ENCODE measurements at places on chromosomes 6 and 20. TPM values are rescaled to one million over a fixed set of nuclear protein-coding genes. Genes with fewer than 3 reads are reported as not detected.

- H3K4me1 ChIP-seq: no peaks in the 10 kb centered on the region
- H3K36me3 ChIP-seq: no peaks in the 10 kb centered on the region
- H3K27ac ChIP-seq: no peak overlapping the region
- H3K27me3 ChIP-seq: peaks cover 34% of the 10 kb centered on the region
These were observed 40.0 kb upstream of the APCDD1L start for GRCh38 chr20:58555078-58555765.

DNA sequence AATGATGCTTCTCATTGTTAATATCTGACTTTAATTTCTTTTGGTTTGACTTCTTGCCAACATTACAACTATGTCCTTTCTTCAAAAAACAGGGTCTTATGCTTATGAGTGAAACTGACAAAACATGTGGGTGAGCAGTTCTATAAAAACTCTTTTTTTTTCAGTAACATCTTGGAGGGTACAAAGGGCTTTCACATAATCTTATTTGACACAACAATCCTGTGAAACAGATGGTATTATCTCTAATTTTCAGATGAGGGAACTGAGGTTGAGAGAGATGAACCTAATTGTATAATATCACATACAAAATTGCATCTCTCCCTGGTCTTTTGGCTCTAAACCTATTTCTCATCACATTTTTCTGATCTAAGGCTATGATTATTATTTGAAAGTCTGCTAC is 38.3 kb downstream of the MAPK14 start:
- peaks cover 8% of the 10 kb centered on the region for H3K36me3 ChIP-seq
- H3K27me3 ChIP-seq: no peaks in the 10 kb centered on the region
- peaks cover 29% of the 10 kb centered on the region for H3K4me1 ChIP-seq
- H3K27ac ChIP-seq: no peak overlapping the region

- H3K36me3 ChIP-seq: no peaks in the 10 kb centered on the region
- no peak for DNase-seq
- peaks cover 33% of the 10 kb centered on the region for H3K27me3 ChIP-seq
- H3K4me3 ChIP-seq: no peak overlapping the region
- no peak overlapping the region for H3K27ac ChIP-seq
These were observed 226.6 kb upstream of the MOCS1 start for GRCh38 chr6:40160826-40161225.

GRCh38 chr20:19025430-19026120 is 186.9 kb upstream of the SLC24A3 start:
- H3K4me1 ChIP-seq: no peaks in the 10 kb centered on the region
- no peak overlapping the region for H3K27ac ChIP-seq
- no peak overlapping the region for H3K4me3 ChIP-seq
- no peaks in the 10 kb centered on the region for H3K36me3 ChIP-seq

DNA sequence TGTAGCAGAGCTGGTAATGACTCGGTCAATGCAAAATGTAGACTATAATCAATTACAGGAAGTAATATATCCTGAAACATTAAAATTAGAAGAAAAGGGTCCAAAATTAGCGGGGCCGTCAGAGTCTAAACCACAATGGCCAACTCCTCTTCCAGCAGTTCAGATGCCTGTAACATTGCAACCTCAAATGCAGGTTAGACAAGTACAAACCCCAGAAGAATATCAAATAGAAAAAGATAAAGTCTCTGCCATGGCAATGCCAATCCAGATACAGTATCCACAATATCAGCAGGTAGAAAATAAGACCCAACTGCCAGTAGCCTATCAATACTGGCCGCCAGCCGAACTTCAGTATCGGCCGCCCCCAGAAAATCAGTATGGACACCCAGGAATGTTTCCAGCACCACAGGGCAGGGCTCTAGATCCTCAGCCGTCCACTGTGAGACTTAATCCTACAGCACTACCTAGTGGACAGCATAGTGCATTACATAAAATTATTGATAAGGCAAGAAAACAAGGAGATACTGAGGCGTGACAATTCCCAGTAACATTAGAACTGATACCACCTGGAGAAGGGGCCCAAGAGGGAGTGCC is 158.4 kb downstream of the GPX5 start:
- H3K4me3 ChIP-seq: no peak overlapping the region
- DNase-seq: peak; percentile 11
- no peaks in the 10 kb centered on the region for H3K36me3 ChIP-seq

GRCh38 chr20:23782366-23782983 is 31.7 kb upstream of the CST1 start:
- DNase-seq: no peak
- no peak overlapping the region for H3K4me3 ChIP-seq
- no peak overlapping the region for H3K27ac ChIP-seq
- no peaks in the 10 kb centered on the region for H3K4me1 ChIP-seq
- peaks cover 7% of the 10 kb centered on the region for H3K27me3 ChIP-seq

GRCh38 chr6:10146715-10147451 is 268.0 kb downstream of the TFAP2A start:
- H3K27me3 ChIP-seq: peaks cover 7% of the 10 kb centered on the region
- no peak overlapping the region for H3K27ac ChIP-seq
- H3K4me1 ChIP-seq: peaks cover 8% of the 10 kb centered on the region
- H3K4me3 ChIP-seq: no peak overlapping the region

GRCh38 chr6:147973806-147974205 is 368.8 kb upstream of the SASH1 start:
- no peak for DNase-seq
- no peak overlapping the region for H3K4me3 ChIP-seq
- no peaks in the 10 kb centered on the region for H3K4me1 ChIP-seq

- H3K27ac ChIP-seq: no peak overlapping the region
- no peak overlapping the region for H3K4me3 ChIP-seq
- H3K4me1 ChIP-seq: no peaks in the 10 kb centered on the region
- DNase-seq: no peak
- no peaks in the 10 kb centered on the region for H3K27me3 ChIP-seq
These were observed 94.6 kb upstream of the ENPP5 start for GRCh38 chr6:46265373-46265772.

DNA sequence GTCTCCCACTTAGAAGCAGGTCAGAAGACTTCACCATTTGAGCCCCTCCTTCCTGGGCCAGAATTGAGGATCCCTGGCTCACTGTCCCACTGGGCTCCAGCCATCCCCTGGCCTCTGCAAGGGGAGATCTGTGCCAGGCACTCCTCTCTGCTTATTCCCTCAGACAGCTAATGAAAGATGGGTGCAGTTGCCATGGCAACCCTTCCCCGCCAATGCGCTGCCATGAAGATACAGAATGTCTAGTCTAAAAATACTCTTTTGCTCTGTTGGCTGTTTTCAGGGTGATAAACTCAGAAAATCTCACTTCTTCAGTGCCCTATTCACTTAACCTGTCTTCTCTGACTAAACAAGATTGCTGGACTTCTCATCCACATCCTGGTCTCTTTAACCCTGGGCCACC is 13.6 kb upstream of the TTLL2 start:
- H3K27ac ChIP-seq: no peak overlapping the region
- H3K36me3 ChIP-seq: no peaks in the 10 kb centered on the region
- DNase-seq: no peak
- H3K4me1 ChIP-seq: no peaks in the 10 kb centered on the region

DNA sequence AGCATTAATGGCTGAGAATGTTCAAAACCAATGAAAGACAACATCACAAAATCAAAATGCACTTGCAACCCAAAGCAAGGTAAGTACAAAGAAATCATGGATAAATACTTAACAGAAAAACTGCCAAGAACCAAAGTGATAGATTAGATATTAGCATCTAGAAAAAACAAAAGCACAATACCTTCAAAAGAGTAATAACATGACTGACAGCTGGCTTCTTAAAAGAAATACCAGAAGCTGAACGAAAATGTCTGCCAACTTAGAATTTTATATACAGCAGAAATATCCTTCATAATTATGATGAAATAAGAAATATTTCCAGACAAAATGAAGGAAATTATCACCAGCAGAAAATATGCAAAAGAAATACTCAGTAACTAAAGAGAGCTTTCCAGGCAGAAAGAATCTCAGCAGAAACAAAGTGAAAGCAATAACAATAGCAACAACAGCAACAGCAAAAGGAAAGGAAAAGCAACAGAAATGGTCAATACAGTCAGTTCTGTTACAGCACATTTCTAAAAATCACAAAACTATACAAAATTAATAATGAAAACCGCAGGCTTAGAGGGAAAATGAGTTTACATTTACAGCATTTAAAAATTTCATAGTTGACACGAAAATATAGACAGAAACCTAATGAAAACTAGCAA is 121.5 kb upstream of the MAN1A1 start:
- H3K4me3 ChIP-seq: no peak overlapping the region
- DNase-seq: no peak
- H3K27ac ChIP-seq: no peak overlapping the region

GRCh38 chr6:4962905-4963304 is 40.9 kb downstream of the RPP40 start:
- H3K27ac ChIP-seq: no peak overlapping the region
- H3K4me1 ChIP-seq: no peaks in the 10 kb centered on the region
- no peaks in the 10 kb centered on the region for H3K27me3 ChIP-seq
- no peak for DNase-seq

- no peaks in the 10 kb centered on the region for H3K36me3 ChIP-seq
- H3K4me3 ChIP-seq: no peak overlapping the region
- no peak overlapping the region for H3K27ac ChIP-seq
- DNase-seq: no peak
- H3K4me1 ChIP-seq: no peaks in the 10 kb centered on the region
These were observed 184.7 kb downstream of the HDGFL1 start for GRCh38 chr6:22754061-22754460.

DNA sequence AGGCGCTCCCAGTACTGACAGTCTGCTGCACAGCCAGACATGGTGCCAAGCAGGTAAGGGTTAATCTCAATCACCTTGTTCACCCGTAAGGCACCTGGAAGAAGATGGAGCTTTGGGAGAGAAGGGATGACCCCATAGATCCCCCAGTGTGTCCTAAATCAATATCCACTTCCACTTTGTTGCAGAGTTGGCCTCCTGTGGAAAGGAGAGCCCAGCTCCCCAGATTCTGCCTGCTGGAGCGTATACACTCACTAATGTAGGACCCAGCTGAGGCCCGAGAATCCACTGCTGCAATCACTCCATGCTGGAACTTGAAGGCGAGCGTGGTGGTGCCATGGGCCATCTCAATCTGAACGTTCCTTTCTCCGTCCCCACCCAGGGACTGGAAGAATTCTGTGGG is 1.2 kb downstream of the PSMB8 start:
- peak overlapping the region; percentile 72 for H3K27ac ChIP-seq
- H3K4me3 ChIP-seq: peak overlapping the region; percentile 97
- peaks cover 69% of the 10 kb centered on the region for H3K4me1 ChIP-seq

- peaks cover 2% of the 10 kb centered on the region for H3K4me1 ChIP-seq
- H3K36me3 ChIP-seq: no peaks in the 10 kb centered on the region
- no peak for DNase-seq
These were observed 32.5 kb downstream of the VSTM2L start for GRCh38 chr20:37935435-37935834.

GRCh38 chr6:158026054-158026900 is 44.6 kb downstream of the SYNJ2 start:
- H3K4me3 ChIP-seq: peak overlapping the region; percentile 82
- peak overlapping the region; percentile 96 for H3K27ac ChIP-seq
- peaks cover 31% of the 10 kb centered on the region for H3K4me1 ChIP-seq
- H3K27me3 ChIP-seq: no peaks in the 10 kb centered on the region

GRCh38 chr6:139423971-139424667 is 49.7 kb upstream of the CITED2 start:
- DNase-seq: no peak
- no peaks in the 10 kb centered on the region for H3K36me3 ChIP-seq
- H3K4me3 ChIP-seq: no peak overlapping the region
- peaks cover 5% of the 10 kb centered on the region for H3K4me1 ChIP-seq

DNA sequence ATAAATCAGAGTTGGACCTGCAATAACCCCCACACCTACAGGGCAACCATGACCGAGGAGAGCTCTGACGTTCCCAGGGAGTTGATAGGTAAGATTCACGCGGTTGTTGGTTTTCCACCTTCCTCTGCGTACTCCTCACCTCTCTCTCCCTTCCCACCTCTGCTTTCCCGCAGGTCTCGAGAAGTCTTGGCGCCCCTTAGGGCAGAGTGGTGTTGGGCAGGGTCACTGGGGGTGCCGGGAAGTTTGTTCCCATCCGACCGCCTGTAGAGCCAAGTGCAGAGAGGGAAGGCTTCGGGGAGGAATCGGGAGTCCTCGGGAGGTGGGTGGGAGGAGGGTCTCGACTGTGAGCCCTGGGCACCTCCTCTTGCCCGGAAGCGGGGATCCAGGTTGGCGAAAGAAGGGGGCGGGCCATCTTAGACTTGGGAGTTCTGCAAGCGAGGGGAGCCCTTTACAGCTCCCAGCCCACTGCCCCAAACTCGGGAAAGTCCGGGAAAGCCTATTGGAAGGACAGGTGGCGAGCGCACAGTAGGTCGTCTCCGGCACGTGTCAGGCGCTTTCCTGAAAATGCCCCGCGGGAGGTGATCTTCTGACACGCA is 672 bp downstream of the CARMIL1 start:
- H3K4me3 ChIP-seq: peak overlapping the region; percentile 98
- peaks cover 24% of the 10 kb centered on the region for H3K4me1 ChIP-seq
- no peaks in the 10 kb centered on the region for H3K36me3 ChIP-seq
- no peaks in the 10 kb centered on the region for H3K27me3 ChIP-seq
- peak; percentile 7 for DNase-seq
- H3K27ac ChIP-seq: peak overlapping the region; percentile 27

DNA sequence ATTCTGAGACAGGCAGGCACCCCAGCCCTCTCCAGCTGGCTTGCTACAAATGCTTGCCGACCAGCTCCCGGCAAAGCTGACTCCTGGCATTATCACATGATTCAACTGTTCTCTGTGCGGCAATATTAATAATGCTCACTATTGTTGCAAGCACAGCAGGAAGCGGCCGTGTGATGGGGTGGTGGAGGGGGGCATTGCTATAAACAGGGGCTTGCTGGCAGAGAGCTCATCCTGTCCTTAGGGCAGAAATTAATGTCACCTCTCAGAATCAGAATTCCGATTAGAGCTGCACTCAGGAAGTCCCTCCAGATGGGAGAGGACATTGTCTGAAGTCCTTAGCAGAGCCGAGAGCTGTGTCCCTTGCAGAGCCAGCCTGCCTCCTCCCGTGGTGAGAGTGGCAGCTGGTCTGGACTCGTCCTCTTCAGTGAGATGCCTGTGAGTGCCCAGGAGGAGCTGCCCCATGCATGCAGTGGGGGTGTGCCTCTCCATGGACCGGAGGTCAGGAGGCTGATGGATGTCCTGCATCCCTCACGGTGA is 162.5 kb downstream of the CDH4 start:
- H3K27me3 ChIP-seq: no peaks in the 10 kb centered on the region
- H3K27ac ChIP-seq: no peak overlapping the region
- no peak for DNase-seq
- H3K36me3 ChIP-seq: no peaks in the 10 kb centered on the region

GRCh38 chr6:128567029-128567428 is 46.6 kb upstream of the PTPRK start:
- H3K27ac ChIP-seq: no peak overlapping the region
- DNase-seq: no peak
- no peaks in the 10 kb centered on the region for H3K4me1 ChIP-seq
- H3K27me3 ChIP-seq: no peaks in the 10 kb centered on the region
- H3K4me3 ChIP-seq: no peak overlapping the region

The FILIP1 gene
- not detected for polyA plus RNA-seq

The SLC2A10 gene
- polyA plus RNA-seq: not detected

The MMS22L gene
- polyA plus RNA-seq: 15.2 TPM

The RAB44 gene
- polyA plus RNA-seq: not detected

The SLC26A8 gene
- polyA plus RNA-seq: not detected

The HELZ2 gene
- 6.8 TPM for polyA plus RNA-seq

The DEFB132 gene
- polyA plus RNA-seq: not detected

The PNRC1 gene
- 964 TPM for polyA plus RNA-seq

The MEP1A gene
- polyA plus RNA-seq: not detected

The ZNF341 gene
- 1.1 TPM for polyA plus RNA-seq

The TCP1 gene
- polyA plus RNA-seq: 69.9 TPM

The TMEM217 gene
- 0.96 TPM for polyA plus RNA-seq

The C20orf202 gene
- polyA plus RNA-seq: not detected

The TRIM40 gene
- polyA plus RNA-seq: not detected

The WFDC2 gene
- not detected for polyA plus RNA-seq

The AFG1L gene
- polyA plus RNA-seq: 5.1 TPM

The TOX2 gene
- not detected for polyA plus RNA-seq

The CDC5L gene
- polyA plus RNA-seq: 15.2 TPM
